ENCODE measurements at places on chromosomes 5 and 9. TPM values are rescaled to one million over a fixed set of nuclear protein-coding genes. Genes with fewer than 3 reads are reported as not detected.

GRCh38 chr9:130932255-130933079 lies 6.6 kb downstream of the FIBCD1 start:
- DNase-seq, result no peak

Gene PPIP5K2
- total RNA-seq, result 51.1 TPM

DNA sequence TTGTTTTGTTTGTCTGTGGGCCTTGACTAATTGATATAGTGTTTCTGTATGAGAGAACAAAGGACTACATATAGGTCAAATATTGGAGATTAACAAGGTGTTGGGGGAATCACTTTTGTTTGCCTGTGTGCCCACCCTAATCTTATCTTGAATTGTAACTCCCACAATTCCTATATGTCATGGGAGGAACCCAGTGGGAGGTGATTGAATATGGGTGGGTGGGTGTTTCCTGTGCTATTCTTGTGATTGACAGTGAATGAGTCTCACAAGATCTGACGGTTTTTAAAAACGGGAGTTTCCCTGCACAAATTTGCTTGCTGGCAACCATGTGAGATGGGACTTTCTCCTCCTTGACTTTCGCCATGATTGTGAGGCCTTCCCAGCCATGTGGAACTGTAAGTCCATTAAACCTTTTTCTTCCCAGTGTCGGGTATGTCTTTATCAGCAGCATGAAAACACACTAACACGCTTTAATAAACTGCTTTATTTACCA lies 64.9 kb upstream of the HSPB3 start:
- no peak for DNase-seq

GRCh38 chr9:68489646-68490045 lies 51.0 kb downstream of the TMEM252 start:
- no peak for DNase-seq

Gene NR6A1
- 2.9 TPM for total RNA-seq

DNA sequence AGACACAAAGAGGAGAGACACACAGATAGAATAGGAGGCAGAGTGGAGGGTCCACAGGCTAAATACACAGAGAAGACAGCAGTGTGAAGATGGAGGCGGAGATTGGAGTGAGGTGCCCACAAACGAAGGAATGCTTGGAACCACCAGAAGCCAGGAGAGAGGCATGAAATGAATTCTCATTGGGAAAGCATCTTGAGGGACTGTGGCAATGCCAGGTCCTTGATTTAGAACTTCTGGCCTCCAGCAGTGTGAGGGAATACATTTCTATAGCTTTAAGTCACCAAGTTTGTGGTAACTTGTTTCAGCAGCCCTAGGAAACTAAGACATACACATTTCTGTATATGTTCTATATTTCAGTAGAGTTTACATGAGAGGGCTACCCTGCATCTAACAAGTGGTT lies 396.6 kb upstream of the ZNF608 start:
- DNase-seq, result no peak

Data from dermis blood vessel endothelial cell (primary cell).